ENCODE measurements at places on chromosomes 7 and 10.

DNA sequence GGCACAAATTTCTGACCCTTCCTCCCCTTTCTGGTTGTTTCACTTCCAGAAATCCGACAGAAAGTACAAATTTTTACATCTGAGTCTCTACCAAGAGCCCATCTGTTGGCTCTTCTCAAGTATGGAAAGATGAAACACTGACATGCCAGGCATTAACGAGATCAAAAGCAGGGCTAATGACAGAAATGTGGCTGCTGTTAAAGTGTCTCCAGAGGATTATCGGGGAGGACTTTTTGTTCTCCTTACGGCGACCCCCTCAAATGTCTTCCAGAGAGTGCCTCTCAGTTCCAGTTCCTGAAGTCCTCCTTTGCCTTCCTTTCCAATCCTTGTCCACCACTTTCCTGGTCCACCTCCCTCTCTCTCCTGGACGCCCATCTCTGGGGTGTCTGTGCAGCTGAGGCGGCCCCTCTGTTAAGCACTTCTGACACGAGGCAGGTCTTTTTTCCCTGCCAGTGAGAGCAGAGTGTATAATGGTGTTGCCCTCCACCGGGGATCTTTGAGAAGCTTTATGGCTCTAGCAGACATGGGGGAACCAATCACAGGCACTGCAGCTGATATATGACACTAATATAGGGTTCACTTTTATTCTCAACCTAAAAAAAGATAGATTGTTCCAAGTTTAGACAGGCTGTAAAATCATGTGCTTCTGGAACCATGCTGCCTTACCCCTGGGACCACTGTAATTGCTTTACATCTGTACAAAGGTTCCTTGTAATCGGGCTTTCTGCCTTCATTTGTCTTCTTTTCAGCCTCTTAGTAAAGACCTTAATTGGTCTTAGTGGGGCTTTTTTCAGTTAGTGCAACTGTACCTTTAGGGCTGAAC lies 757.1 kb downstream of the AUTS2 start:
- no peak for DNase-seq

DNA sequence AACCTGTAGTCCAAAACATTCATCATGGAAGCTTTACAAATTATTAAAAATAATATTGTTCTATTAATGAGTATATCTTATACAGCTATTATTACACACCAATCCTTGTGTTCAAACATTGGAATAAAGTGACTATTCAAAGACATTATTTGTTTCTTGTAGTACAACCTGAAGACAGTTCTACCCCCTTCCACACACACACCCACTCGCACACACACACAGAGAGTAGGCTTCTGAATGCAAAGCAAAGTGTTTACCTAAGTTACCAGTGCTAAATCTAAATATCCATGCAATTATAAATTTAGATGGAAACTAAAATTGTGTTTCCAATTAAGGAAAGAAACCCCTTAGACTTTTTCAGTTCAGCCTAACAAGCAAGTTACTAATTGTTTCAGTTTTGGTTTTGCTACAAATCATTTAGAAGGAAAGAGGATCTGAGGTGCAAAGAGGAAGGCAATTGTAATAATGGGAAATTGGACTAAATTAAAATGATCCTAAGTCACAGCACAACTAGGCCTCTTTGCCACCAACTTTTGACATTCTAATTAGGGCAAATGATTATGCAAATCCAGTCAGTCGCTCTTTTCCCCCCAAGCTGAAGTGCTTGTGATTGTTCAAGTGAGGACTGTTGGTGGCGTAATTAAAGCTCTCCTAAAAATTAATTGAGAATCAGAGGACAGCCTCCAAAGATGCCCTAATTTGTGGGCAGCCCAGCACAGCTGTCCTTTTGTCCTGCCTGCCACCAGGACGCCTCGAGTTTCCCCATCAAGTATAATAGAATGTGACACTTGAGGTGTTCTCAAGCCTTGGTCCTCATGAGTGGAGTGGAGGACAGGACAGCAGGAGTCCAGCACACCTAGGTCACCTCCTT lies 19.9 kb upstream of the ATOH7 start:
- no peak for DNase-seq

DNA sequence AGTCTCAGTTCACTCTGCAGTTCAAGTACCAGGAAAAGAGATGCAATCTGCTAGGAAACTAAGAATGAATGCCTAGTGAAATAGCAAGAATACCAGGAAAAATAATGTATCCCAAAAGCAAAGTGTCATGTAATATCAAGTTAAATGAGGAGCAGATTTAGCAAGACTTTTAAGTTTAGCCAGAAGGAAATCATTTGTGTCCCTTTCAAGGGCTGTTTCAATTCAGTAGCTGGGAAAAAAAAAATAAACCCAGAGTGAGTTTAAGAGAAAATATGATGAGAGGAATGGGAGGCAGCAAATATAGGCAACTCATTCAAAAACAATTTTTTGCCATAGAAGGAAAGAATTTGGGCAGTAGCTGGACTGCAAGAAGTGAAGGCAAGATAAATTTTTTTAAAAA lies 135.8 kb downstream of the DGKB start:
- DNase-seq, result no peak

DNA sequence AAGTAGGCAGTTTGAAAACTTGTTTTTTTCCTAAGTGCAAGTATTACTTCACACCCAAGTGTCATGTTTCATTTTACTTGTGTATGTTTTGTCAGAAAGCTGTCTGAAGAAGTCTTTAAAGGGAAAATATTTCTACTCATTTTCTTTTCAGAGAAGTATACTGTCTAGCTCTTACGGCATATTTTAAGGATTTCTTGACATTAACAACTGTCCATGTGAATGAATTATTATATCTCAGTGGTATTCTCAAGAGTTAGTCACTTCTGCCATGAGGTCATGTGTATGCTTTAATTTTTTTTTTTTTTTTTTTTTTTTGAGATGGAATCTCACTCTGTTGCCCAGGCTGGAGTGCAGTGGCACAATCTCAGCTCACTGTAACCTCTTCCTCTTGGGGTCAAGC lies 229.5 kb downstream of the BICC1 start:
- DNase-seq, result no peak

DNA sequence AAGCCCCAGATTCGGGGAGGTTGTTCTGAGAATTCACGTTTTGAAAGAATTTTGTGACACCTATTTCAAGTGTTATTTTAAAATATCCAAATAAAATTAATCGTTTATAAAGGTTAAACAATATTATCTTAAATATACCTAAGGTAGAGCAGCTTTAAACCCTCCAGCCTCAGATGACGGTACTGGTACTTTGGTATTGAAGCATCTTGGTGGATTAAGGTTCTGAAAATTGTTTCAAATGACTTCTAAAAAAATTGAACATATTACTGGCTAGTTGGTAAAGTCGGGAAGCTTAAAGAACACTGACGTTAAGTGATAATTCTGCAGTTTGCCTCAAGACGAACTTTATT lies 392 bp upstream of the HUS1 start:
- no peak for DNase-seq

DNA sequence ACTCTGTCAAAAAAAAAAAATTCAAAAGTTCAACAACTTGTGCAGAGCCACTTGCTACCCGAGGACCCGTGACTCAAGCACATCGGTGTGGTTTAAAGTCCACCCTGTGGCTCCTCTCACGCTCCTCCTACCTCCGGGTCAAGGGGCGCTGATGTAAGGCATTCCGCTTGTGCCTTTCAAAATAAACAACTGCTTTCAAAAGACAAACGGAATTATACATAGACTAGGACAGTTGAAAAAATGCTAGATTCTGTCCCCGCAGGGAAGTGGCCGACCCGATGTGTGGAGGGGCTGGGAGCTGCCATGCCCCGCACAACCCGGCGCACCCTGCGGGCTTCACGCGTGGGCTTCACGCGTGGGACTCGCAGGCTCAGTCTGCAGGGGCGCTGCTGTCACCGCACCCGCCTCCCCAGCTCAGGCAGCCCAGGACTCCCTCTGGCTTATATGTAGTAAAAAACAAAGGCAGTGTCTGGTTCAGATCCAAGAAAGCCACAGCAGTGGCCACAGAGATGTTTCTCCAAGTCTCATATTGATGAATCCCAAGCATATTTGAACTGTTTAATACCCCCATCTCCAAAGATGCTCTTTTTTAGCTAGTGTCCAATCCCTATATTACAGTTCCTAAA lies 239.7 kb upstream of the INHBA start:
- DNase-seq, result no peak

GRCh38 chr10:60271319-60272040 lies 118.2 kb downstream of the ANK3 start:
- DNase-seq, result no peak

- no peak for DNase-seq
Observed at GRCh38 chr10:5811387-5811821, 1.8 kb downstream of the GDI2 start.

- no peak for DNase-seq
Observed at GRCh38 chr7:5203183-5203537, 13.1 kb downstream of the WIPI2 start.

DNA sequence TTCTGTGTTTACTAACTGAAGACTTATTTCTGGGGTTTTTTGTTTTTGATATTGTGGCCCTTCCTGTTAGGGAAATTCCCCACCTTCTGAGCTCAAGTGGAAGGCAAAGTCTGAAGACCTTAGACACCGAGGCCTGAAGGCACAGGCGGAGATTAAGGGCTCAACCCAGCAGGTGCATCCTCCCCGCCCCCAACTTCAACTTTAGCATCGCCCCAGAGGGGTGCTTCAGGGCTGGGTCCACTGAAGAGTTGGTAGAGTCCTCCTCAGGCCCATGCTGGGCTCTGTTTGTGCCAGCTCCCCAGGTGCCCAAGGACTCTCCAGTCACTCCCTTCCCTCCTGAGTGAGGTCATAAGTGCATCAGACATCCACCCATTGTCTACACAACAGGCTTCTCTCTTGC lies 9.4 kb upstream of the PPIA start:
- no peak for DNase-seq

DNA sequence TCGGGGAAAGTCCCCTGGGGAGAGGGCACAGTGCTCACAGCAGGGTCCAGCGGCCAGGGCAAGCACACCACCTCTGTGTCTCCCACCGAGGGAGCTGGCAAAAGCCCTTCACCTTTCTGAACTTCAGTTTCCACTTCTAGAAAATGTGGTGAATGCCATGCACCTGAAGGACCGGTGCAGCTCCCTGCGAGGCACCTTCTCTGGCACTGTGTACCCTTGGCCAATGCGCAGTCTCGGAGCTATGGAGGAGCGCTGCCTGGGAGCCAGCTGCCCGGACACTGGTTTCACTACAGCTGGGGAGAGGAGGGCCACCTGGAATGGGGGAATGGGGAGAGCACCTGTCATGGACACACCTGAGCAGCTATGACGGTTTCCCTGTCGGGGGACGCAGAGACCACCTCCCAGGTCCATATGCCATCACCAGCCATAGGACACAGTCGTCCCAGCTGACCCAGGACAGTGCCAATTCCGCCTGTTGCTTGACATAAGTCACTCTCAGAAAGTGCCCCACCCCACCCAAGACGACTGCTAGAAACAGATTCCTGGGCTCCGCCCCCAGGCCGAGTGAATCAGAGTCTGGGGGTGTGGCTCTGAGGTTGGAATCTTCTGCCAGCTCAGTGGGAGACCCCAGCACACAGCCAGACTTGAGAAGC lies 16.8 kb downstream of the RASGEF1A start:
- no peak for DNase-seq

DNA sequence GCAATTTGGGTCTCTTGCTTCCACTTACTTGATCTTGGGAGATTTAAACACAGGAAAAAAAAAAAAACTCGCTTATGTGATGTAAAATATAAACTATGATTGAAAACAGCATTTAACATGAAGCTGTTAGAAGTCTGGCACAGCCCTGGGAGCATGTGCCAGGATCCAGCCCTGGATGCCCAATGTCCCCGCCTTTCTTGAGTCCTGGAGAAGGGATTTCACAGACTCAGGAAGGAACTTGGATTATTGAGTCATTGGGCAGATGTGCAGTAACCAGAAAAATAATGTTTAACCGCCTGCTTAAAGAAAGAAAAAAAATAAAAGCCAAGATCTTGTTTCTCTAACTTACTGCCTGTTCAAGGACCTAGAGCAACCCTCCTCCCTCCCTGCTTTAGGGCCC lies 3.7 kb upstream of the JCAD start:
- no peak for DNase-seq

- no peak for DNase-seq
Observed at GRCh38 chr7:80611779-80612178, 26.7 kb upstream of the CD36 start.

- DNase-seq, result no peak
Observed at GRCh38 chr10:13567030-13567429, 19.7 kb upstream of the PRPF18 start.

GRCh38 chr7:79453266-79453557 lies 255 bp downstream of the MAGI2 start:
- DNase-seq, result no peak

DNA sequence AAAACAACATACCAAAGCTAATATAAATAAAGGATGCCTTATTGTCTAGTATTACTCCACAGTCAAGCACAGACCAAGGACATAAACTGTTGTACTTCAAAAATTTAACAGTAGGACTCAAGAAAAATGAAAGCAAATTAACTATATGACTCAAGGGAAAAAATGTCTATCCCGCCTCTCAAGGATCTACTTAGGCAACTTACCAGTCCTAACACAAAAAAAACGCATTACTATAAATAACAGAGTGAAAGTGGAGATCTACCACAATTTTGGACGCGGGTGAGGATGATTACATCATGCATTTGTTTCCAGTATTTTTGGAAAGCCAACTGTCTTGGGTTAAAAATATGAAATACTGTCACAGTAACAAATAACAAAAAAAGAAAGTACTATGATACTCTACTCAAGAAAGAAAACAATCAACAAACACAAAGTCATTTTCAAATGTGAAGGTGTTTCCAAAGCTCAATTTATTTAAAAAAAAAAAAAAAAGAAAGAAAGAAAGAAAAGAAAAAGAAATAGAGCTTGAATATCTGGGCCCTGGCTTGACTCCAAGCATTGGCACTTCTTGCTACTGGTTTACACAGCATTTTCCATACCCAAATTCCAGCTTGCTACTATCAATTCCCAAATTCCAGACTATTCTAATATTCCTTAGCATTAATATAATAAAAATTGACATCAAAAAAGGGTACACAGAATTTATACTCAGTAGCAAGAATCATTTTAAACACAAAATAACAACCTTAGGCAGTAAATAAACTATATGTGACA lies 99.4 kb downstream of the RSU1 start:
- no peak for DNase-seq

- no peak for DNase-seq
Observed at GRCh38 chr7:124791426-124791825, 25.8 kb upstream of the GPR37 start.

- DNase-seq, result no peak
Observed at GRCh38 chr7:7264306-7265040, 82.1 kb downstream of the C1GALT1 start.

DNA sequence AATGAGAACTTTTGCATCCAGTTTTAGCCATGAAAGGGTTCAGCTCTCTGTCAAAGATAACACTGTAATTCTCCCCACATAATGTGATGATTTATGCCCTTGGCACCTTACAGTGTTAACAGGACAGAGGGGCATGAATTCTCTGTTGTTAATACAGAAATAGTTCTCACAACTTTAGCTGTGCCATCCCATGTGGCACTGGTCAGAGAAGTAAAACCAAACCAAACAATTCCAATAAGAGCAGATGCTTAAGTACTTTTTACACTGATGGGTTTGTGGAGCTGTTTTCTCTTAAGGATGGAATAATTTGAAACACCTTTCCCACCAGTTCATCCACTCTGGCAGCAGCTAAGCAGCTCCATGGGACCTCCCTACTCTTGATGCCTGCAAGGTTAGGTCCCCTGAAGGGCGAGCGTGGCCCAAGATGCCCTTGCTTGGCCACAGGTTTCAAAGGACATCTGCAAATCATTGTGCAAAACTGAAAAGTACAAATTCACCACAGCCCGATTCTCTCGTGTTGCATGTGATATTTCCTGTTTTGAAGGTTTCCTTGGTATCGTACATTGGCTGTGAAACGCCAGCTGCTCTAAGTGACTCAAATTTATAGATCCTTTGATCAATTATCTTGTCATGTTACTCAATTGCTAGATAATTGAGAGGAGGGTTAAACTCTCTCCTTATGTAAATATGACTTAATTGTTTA lies 82.5 kb upstream of the CREB5 start:
- no peak for DNase-seq

Data from cortex of kidney (tissue), 1 donor.